ENCODE measurements at places on chromosomes 4 and X.

DNA sequence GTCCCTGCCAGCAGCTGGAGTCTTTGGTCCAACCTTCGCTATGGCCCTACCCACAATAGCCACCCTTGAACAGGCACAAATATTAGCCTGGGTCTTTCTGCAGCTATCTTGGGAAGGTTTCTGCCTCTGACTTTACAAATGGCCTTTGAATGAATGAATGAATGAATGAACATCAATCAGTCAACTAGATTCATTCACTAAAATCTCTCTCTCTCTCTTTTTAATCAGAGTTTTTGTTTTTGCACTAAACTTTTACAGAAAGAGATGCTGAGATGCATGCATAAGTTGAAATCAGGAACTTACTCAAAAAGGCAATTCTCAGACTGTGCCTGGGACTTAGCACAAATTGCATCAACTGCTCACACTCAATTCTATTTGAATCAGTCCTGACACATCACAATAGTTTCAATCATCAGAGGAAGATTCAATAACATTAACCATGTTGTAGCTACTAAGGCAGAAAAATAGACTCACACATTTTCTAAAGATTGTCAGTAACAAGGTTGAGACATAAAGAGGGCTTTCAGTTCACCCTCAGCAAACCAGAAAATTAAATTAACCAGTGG is 55.0 kb downstream of the ANXA3 start:
- no peak for DNase-seq

- DNase-seq, result no peak
Observed at GRCh38 chr4:96543346-96543745, 703.5 kb downstream of the PDHA2 start.

DNA sequence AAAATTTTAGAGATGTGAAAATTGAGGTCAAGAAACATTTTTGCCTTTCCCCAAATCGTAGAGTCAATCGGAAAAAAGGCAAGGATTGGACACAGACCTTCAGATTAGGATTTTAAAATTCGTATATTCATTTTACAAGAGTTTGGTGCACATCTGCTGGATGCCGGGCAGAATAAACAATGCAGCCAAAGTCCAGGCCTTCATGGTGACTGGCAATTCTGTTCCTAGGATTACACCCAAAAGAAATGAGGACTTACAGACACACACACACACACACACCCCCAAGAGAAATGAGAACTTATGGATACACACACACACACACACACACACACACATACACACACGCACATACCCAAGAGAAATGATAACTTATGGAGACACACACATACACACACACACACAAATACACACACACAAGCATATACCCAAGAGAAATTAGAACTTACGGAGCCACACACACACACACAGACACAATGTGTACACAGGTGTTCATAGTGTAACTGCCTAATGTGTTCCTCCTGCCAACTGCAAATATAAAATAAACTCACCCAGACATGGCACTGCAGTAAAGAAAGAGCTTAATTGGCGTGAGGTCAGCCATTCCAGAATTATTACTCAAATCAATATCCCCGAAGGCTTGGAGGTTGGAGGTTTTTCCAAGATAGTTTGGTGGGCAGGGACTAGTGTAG is 165.7 kb upstream of the STS start:
- no peak for DNase-seq

DNA sequence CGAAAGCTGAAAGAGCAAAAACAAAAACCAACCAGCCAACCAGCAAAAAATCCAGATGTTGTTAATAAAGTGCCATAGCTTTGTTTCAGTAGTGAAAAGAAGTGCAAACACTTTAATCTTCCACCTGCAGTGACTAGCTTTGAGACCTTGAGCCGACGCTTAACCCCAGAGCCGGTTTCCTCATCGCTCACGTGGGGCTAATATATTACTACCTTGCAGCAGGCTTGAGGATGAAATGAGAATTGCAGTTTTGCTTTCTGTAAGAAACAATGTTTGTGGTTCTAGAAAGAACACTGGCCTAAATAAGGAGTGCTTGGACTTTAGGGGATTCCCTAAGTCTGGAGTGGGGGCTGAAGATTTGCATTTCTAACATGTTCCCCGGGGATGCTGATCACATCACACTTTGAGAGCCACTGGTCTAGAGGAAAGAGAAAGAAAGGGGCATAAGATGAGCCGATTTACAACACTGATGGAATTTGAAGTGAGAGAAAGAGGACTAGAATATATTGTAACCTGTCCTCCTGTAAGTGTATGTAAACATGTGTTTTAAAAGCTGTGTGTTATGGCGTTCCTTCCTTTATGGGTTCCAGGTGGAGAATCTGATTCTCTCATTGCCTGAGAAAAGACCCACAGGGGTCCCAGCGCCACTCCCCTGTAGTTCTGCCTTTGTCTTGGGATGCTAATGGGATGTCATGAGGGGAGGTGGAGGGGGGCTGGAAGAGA is 1.4 kb downstream of the FGF2 start:
- peak; percentile 25 for DNase-seq

- no peak for DNase-seq
Observed at GRCh38 chrX:134764202-134764785, 106.0 kb upstream of the PLAC1 start.

- DNase-seq, result no peak
Observed at GRCh38 chr4:143199503-143199902, 14.8 kb downstream of the USP38 start.

DNA sequence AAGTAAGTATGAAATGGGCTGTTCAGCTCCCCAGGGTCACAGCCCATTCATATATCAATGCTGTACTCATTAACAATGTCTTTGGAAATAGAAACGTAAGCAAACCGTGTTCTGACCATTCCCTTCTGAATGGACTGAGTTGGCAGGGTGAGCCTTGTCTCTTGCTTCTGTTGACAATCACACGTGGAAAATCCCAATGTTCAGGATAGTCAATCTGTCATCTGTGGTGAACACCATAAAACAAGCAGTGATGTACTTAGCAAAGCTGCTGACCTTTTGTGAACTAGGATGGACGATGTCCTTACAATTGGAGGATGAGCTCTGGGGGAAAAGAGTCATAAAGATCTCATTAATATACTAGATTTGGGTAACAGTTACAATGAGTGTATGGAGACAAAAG is 109.6 kb upstream of the PAQR3 start:
- DNase-seq, result no peak

- DNase-seq, result no peak
Observed at GRCh38 chrX:39983715-39984114, 114.0 kb downstream of the BCOR start.

- DNase-seq, result no peak
Observed at GRCh38 chr4:110347805-110348204, 128.2 kb upstream of the ENPEP start.

GRCh38 chr4:68576272-68577125 is at the start of gene UGT2B17:
TSS of gene UGT2B17 (minus strand) at chr4:68576322. CDS start at chr4:68568484, 7,838 bp downstream.
- no peak for DNase-seq

- no peak for DNase-seq
Observed at GRCh38 chr4:130336585-130337217, 1240.7 kb downstream of the C4orf33 start.

GRCh38 chrX:16882169-16882568 is 12.0 kb upstream of the RBBP7 start:
- peak; percentile 2 for DNase-seq

DNA sequence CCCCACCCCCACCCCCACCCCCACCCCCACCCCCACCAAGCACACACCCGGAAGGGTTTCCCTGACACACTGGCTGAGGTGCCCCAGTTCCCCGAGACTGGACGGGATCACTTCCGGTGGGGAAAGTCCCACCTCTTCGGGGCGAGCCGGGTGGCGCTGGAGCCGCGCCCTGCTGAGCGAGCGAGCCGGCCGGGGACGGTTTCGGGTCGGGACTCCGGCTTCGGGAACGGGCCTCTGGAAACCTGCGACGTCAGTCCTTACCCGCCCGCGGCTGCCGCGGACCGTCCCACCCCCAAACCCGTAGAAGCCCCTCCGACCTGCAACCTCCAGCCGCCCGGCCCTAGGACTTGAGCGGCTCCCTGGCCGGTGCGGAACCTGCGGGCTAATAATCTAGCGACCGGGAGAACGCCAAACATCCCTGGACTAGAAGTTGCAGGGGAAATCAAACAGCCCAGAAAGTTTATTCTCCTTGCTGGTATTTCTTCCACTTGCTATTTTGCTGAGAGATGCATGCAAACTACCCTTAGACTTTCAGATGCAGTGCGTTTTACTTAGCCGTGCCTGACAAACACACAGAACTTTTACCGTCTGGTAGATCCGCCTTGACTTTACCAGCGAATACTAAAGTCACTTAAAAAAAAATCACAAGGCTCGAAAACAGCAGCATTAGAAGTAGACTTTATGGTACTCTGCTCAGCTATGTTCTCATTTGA is 991 bp downstream of the RAP2C start:
- DNase-seq, result peak; percentile 69

- DNase-seq, result no peak
Observed at GRCh38 chr4:65635051-65635821, 35.1 kb downstream of the EPHA5 start.

DNA sequence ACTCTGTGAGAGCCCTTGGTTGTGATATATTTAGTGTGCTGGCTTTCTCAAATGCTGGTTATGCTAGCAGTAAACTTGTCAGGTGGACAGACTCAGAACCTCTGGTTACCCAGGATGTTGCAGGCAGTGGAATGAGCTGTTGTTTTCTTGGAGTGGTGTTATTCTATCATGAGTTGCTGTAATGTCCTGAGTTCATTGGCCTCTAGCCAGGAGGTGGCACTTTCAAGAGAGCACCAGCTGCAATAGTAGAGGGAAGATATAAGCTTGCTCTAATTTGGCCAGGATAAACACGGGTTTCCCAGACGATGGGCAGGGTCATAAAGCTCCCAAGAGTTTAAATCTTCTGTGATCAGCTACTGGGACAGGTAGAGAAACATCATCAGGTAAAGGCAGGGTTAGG is 95.0 kb upstream of the UBQLN2 start:
- no peak for DNase-seq

- no peak for DNase-seq
Observed at GRCh38 chr4:77917075-77917474, 54.4 kb downstream of the MRPL1 start.

DNA sequence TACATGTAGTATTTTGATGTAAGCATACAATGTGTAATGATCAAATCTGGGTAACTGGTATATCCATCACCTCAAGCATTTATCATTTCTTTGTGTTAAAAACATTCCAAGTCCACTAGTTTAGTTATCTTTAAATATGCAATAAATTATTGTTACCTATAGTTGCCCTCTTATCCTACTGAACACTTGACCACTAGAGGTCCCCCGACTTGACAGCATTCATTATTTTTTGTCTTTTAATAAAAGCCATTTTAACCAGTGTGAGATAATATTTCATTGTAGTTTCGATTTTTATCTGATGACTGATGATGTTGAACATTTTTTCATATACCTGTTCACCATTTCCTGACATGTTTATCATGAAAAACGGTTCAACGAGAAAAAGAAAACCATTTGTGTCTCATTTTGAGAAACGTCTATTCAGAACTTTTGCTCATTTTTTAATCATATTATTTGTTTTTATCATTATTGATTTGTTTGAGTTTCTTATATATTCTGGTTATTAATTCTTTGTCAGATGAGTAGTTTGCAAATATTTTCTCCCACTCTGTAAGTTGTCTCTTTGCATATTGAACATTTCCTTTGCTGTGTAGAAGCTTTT is 199.0 kb upstream of the CXXC4 start:
- no peak for DNase-seq

DNA sequence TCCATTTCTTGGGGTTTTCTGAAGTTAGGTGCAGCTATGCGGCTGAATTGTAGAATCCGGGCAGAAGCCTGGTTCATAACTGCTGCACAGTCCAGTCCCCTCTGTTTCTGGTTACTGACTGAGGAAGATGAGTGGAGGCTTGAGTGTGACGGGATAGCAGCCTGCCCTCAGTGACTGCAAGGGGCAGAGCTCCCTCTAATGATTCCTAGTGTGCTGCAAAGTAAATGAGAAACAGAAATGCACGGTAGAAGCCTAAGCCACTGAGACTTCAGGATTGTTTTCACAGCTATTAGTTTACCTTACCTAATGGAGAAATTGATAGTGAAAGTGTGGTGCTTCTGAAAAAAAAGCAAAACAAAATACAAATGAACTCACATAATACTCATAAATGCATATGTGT is 189.2 kb downstream of the GPM6A start:
- no peak for DNase-seq

- DNase-seq, result no peak
Observed at GRCh38 chr4:53507058-53507457, 84.2 kb downstream of the LNX1 start.

DNA sequence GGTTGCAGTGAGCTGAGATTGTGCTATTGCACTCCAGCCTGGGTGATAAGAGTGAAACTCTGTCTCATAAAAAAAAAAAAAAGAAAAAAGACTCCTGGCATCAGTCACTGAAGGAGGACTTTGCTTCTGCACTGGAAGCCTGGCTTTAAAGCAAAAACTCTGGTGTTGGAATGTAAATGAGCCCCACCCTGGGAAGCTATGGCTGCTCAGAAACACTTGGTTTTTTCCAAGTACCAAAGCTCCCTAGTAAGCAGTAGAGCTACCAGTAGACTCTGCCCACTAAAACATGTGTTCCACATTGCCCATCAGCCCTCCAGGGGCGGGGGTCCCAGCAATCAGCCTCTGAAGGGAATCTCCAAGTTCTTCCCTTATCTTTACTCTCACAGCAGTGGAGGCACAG is 154.4 kb downstream of the SHROOM3 start:
- no peak for DNase-seq

DNA sequence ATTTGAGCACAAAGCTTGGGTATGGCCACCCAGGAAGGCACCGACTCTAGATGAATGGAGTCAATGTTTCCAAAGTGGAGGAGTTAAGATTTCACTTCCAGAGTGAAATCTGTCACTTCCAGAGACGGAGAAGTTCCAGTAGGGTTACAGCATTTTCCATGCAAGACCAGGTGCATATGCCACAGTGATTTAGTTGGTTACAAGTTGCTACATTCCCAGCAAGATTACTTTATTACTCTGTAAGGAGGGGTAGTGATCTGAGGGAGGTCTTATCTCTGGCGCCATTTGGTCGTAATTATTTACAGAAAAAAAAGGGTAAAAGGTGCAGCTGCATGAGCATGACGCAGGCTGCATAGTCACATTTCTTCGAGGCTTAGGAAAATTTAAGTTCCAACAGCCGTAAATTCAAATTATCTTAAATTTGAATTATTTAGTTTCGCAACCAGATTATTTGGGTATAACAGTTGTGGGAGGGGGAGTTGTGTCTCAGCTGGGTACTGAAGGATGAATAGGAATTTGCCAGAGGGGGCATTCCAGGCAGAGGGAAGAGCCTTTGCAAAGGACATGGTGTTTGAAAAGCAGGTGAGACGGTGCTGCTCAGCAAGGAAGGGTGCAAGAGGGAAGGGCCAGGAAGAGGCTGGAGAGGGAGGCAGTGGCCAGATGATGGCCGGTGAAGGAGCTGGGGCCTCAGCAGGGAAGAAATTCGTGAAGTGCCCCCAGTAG is 17.4 kb upstream of the AFAP1 start:
- no peak for DNase-seq

GRCh38 chr4:168411318-168412150 is 68.8 kb downstream of the DDX60L start:
- DNase-seq, result no peak

Data from activated T-cell treated with anti-CD3 and anti-CD28 coated beads for 48 hours (primary cell).